ENCODE measurements at places on chromosomes 1 and 21.

GRCh38 chr1:110336300-110337039 lies 2.7 kb upstream of the RBM15 start:
- DNase-seq = no peak

DNA sequence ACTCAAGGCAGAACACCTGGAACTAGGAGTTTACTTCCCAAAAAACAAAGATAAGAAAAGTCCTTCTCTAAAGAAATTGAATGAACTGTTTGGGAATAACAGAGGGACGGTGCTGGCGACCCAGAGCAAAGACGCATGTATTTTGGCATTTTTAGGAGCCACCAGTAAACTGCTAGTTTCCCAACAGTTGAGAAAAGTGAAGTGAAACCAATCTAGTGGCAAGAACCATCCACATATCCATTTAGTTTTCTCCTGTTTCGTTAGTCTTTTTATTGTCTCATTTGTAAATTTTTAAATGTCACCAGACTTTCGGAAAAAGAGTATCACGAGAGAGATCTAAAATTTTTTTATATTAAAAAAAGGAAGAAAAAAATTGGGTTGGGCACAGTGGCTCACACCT lies 30.2 kb downstream of the ODF2L start:
- DNase-seq = no peak

- no peak for DNase-seq
These were observed 8.0 kb downstream of the OR2L3 start for GRCh38 chr1:248054671-248055070.

GRCh38 chr1:33119050-33119449 lies 38.1 kb downstream of the AZIN2 start:
- DNase-seq = no peak

DNA sequence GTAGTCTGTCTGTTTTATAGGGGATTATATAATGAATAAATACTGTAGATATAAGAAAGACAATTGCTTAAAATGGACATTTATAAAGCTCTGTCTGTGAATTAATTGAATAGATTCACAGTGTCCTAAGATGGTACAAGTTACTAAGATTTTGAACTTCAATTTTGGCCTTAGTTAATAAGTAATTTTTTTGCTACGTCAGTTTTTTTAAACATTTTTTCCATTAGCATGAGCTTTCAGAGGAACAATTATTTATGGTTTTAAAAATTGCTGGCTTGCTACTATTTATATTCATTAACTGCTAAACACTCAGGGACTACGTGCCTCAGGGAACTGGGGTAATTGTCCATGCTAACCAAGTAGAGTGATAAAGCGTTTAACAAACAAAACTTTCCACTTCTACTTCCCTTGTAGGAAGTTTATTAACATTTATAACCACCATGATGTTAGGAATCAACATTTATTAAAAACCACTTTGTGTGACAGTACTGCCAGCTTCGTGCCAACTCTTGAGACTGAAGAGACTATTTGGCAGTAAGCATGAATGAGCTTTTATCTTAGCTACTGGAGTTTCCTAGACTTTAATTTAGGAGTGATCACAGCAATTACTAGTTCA lies 65.4 kb upstream of the PTGS2 start:
- DNase-seq = no peak

- DNase-seq = no peak
These were observed 70.7 kb downstream of the TRABD2B start for GRCh38 chr1:47926461-47926999.

DNA sequence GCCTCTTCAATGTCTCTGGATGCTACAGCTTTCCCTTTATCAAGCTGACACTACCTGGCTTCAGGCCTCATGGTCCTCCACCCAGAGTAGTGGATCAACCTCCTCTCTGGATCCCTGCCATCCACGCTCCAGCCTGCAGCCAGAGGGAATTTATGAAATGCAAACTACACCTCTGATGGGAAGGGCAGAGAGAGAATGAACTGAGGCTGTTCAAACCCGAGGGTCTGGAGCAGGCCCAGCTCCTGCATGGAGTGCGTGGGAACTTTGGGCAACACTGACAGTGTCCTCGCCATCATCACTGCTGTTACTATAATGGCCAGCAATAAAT lies 157.8 kb downstream of the TRABD2B start:
- no peak for DNase-seq

DNA sequence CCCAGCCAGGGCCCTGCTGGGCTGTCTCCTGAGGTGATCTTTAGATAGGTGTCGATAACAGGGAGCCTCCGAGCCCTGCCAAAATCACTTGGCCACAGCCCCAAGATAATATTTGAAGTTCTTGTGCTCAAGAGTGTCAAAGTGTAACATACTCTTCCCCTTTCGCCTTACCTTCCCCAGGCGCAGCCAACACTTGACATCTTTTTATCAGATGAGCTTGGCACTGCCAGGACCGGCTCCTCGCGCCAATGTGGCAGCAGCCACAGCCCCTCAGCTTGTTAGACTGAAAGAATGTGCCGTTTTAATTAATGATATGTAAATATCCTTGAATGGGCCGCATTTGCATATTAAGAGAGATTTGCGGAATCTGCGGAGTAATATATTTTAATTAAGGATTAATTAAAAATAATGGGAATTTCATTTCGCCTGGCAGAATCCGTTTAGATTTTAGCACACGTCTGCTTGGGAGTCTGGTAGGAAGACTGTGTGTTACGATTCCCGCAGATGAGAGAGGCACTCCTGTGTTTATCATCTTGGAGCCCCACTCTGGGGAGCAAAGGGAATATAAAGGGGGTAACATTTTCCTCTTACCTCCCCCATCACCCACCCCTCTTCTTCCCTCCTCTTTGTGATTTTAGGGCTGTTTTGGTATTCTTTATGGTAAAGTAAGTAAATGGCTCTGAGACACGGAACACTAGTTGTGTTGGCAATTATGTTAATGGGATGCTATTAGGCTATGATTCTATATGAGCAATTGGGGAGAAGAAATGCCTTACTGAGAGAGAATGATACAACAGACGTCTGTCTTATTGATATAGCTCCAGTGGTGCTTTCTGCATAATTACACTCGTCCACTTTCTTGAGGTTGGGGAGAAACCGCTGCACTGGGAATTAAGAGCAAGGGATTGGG lies 109.8 kb downstream of the PBX1 start:
- no peak for DNase-seq

GRCh38 chr21:34284666-34285065 lies 79.1 kb upstream of the KCNE2 start:
- DNase-seq = no peak

DNA sequence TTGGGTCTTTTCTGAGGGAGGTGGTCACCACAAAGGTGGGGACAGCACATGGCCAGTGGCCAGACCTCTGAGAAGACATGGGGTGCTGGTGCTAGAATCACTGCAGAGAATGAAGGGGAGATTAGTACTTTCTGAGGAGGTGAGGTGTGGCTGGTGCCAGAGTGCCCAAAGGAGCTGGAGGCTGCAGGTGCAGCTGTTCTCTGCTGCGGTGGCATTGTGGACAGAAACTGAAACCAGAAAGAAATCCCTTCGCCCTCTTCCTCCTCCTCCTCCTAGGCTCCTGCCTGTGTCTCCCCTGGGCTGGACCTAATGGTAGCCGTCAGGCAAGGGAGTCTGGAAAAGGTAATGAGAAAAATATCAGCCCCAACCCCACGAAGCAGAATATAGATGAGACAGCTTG lies 261.7 kb downstream of the TM2D1 start:
- no peak for DNase-seq

GRCh38 chr1:203781962-203782361 lies 13.5 kb upstream of the ZBED6 start:
- no peak for DNase-seq

- DNase-seq = no peak
These were observed 26.2 kb downstream of the NAV1 start for GRCh38 chr1:201565024-201565730.

DNA sequence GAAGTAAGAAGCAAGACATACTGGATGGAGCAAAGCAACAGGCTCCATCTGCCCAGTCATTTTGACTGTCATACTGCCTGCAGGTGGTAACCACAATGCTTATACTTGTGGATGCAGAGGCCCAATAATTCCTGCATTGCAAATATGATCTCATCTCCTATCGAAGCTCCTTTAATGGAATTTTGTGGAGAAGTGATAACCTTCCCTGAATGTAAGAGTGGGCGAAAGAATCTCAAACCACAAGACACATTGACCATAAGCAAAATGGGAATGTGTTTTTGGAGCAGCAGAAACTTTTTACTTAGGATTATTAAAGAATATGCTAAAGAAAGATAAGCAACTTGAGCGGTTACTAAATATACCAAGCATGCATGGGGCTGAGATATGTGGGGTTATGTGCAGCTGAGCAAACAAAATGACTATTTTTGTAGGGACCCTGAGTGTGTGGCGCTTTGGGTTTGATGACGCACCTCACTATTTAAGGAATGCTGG lies 77.4 kb upstream of the BACH1 start:
- no peak for DNase-seq
